ENCODE measurements at places on chromosomes 16 and 17.

- no peak for DNase-seq
Measured at GRCh38 chr17:46027048-46027975, 28.3 kb downstream of the STH start.

DNA sequence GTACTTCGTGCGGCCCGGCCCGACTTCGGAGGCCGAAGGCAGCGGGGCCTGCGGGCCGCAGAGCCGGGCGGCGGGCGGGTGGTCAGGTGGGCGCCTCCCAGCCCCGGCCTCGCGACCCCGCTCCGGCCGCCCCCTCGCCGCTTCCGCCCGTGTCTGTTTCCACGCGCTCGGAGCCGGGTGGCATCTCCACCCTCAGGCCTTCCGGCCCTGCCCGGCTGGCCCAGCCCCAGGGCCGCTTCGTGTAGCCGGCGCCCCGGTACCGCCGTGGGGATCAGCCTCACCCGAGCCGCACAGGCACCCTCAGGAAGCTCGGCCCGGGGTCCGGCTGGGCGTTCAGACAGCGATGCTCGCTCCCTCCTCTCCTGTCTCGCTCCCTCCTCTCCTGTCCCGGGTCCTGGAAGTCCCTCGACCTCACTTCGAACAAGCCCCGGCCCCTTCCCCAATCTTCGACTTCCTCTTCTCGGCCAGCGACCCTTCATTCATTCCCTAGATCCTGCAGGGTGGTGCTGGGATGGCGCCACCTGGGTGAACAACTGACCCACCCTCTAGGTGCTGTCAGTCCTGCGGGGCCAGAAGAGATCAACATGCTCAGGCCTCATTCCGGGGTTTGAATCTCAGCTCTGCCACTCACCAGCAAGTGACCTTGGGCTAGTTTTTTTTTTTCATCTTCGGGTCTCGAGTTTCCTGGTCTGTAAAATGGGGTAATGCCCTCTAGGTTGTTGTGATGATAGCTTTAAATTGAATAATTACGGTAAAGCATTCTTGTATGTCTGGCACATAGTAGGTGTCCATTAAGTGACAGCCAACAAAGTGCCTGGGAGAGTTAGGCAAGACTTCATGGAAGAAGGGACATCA is 610 bp downstream of the VPS4A start:
- peak; percentile 38 for DNase-seq

DNA sequence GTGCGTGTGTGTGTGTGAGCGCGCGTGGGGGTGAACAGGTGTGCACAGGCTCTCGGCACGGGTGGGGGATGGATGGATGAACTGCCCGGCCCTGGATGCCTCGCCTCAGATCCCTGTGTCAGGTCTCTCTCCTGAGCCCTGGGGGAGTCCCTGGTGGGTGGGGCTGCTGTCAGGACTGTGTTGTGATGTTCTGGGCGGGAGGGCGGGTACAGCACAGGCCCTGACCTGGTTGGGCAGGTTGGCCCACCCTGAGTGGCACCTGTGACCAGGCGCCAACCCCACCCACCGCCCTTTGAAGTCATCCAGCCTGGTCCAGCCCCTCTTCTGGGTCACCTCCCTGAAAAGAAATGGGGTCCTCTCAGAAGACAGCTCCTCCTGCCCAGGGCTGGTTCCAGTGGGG is 41.6 kb upstream of the TAC4 start:
- DNase-seq, result no peak

GRCh38 chr17:9022573-9023391 is 1.5 kb downstream of the NTN1 start:
- no peak for DNase-seq

DNA sequence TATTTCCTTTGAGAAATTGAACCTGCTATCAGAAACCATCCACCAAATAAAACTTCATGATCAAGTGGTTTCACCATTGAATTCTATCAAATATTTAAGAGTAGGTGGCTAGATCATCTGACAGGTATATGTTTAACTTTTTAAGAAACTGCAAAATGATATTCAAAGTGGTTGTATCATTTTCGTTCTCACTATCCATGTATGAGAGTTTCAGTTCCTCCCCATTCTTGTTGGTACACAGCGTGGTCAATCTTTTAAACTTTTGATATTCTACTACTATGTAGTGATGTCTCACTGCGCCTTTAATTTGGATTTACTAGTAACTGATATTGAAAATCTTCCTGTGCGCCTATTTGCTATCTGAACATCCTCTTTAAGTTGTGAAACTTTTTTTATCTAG is 163.7 kb downstream of the CYB561 start:
- DNase-seq, result no peak

GRCh38 chr16:52799149-52799548 is 252.2 kb upstream of the TOX3 start:
- no peak for DNase-seq

DNA sequence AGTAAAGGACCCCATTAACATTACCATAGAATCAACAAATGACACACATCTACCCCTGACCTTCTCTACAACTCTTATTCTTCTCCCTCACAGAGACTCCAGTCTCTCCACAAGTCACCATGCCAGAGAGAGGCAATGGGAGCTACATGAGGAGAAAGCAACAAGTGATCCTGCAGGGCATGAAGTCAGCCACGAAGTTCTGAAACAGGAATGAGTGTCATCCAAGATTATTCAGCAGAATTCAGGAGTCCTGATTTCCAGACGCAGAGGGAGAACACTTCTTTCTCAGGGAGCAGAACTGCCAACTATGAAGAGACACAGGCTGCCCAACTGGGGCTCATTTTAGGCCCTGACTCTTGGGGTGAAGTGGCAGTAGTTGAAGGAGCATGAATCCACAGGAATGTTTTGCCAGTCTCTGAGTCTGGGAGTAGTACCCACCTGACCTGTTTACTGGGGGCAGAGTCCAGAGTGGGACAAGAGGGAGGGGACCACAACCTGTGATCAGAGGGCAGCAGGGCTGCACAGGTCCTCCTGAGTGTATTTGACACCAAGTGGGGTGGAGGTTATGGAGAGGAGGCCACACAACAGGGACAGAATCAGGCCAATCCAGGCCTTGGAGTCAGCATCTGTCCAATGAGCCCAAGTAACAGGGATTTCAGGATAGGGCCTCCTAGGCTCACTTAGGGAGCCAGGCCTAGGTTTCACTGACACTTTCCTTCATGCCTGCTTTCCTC is 2.4 kb upstream of the MTMR4 start:
- no peak for DNase-seq

GRCh38 chr17:9162275-9162985 is 141.1 kb downstream of the NTN1 start:
- peak; percentile 15 for DNase-seq

- no peak for DNase-seq
Measured at GRCh38 chr17:39629898-39630297, 3.1 kb downstream of the PPP1R1B start.

GRCh38 chr16:87931504-87931903 is 4.8 kb downstream of the CA5A start:
- DNase-seq, result peak; percentile 86

DNA sequence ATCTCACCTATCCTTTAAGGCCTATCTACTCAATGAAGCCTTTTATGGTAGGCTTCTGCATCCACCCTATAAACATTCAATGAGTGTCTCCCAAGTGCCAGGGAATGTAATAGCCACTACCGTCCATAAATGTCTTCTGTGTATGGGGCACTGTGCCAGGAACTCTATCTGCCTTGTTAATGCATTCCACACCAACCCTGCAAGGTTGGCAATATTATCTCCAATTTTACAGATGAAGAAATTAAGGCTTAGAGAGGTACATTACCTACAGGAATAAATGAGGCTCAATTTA is 20.0 kb downstream of the MAP3K14 start:
- no peak for DNase-seq

GRCh38 chr17:73308017-73308823 is 3.6 kb downstream of the CDC42EP4 start:
- DNase-seq, result no peak

DNA sequence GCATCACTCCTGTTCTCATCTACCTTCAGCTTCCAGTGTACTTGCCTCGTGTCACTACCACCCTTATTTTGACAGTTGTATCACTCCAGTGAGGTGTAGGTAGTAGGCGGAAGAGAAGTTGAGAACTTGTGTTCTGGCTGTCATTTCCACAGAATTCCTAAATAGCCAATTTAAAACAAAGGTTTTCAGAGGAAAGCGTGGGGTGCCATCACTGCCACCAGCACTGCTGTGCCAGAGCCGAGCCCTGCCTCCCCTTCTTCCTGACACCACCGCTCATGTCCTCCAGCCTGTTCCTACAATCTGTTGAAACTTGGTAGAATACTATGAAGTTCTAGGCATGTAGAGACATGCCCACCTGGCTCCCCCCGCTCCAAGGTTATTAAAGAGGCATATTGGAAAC is 215.8 kb downstream of the TANC2 start:
- DNase-seq, result no peak

GRCh38 chr16:85473323-85473722 is 139.8 kb upstream of the GSE1 start:
- no peak for DNase-seq

DNA sequence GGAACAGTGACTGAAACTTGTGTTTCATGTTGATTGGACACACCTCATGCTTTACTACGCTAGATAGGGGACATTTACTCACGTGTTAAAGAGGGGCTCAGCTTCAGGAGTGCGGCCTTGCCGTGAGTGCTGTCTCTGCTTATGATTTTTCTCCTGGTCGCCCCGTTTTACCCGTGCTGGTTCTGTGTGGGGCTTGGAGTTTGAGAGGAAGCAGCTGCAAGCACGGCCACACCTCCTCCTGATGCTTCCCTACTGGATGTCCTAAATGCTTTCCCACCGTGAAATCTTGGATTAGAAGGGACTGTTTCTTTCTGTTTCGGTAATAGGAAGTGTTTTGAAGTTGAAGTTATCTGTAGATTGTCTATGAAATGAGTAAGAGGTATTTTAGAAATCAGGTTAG is 54.0 kb upstream of the ZNF750 start:
- DNase-seq, result no peak

DNA sequence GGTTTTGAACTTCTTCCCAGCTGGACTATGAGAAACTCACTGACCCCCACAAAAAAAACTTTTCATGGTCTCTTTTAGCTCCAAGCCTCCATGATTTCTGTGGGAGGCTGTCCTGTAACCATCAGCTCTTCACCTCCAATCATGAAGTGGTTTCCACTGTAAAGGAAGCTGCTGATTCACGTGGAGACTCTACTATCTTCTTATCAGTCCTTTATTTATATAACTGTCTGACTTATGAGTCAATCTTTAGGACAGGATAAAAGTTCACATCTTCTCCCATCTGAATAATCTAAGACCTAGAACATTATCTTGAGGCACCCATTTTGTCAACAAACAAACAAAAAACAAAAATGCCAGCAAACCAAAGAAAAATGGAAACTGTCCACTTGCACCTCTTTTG is 409.9 kb downstream of the SLC39A11 start:
- DNase-seq, result no peak

GRCh38 chr17:28521311-28522085 is 15.3 kb downstream of the FOXN1 start:
- no peak for DNase-seq

DNA sequence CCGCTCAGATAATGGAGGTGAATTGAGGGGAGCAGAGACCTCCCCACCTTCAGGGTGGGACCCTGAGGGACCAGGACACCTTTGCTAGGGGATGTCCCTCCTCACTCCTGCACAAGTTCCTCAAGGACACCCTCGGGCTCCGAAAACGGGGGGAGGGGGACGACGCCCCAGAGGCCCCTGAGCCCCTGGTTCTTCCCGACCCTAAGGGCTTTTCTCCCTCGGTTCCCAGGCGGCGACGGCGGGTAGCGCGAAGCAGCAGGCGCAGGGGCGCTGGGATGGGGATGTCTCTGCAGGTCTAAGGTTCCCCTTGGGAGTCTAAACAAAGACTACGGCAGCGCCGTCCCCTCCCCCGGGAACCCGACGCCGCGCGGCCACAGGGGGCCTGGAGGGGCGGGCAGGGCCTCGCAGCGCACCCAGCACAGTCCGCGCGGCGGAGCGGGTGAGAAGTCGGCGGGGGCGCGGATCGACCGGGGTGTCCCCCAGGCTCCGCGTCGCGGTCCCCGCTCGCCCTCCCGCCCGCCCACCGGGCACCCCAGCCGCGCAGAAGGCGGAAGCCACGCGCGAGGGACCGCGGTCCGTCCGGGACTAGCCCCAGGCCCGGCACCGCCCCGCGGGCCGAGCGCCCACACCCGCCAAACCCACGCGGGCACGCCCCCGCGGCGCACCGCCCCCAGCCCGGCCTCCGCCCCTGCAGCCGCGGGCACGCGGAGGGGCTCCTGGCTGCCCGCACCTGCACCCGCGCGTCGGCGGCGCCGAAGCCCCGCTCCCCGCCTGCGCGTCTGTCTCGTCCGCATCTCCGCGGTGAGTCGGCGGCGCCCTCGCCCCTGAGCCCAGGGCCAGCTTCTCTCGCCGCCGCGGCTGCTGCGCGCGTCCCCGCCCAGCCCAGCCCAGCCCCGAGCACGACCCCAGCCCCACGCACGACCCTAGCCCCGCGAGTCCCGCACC is 36.7 kb upstream of the NDRG4 start:
- DNase-seq, result no peak

- DNase-seq, result no peak
Measured at GRCh38 chr17:30395398-30396022, 16.8 kb downstream of the CPD start.

GRCh38 chr17:65626451-65626850 is 65.0 kb upstream of the AXIN2 start:
- no peak for DNase-seq

DNA sequence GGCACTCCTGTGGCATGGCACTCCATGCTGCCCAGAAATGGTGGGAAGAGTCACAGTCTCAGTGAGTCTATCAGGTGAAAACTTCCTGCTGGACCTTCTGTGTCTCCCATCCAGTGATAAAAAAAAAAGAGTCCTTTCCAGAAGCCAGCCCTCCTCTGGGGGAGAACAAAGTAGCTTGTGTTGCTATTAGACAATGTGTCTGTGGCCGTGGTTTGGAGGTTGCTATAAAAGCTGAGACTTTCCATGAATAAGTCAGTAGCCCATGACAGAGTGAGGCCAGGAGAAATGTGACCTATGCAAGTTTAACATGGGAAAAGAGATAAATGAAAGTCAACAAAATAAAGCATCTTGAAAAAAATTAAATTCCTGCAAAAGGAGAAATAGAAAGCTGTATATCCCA is 250.7 kb upstream of the MON1B start:
- no peak for DNase-seq

- no peak for DNase-seq
Measured at GRCh38 chr17:61621317-61621716, 30.3 kb upstream of the NACA2 start.

DNA sequence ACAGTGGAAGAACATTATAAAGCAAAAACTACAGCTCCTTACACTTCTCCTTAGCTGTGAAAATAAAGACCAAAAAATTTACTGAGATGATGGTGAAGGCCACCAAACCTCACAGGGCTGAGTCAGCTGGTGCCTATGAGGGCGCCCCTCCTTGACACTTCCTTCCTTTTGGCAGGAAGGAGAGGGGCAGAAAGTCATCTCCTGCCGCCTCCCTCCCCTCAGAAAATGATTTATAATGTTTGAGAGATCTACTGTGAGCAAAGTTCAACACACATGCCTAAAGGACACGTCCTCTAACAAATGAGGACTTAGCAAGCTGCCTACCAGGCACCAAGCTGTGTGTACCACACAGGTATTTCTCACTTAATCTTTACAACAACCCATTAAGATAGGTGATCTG is 245.7 kb downstream of the PRKCA start:
- no peak for DNase-seq
